ENCODE measurements at places on chromosomes 7 and 10.

GRCh38 chr7:117124591-117125220, 171.4 kb downstream of the ST7 start:
- DNase-seq: no peak

GRCh38 chr7:151271699-151272355, 23.3 kb upstream of the SMARCD3 start:
- DNase-seq: no peak

GRCh38 chr10:80622153-80622552, 84.5 kb downstream of the SH2D4B start:
- DNase-seq: no peak

GRCh38 chr10:69470463-69471384, 19.5 kb downstream of the TSPAN15 start:
- DNase-seq: no peak

DNA sequence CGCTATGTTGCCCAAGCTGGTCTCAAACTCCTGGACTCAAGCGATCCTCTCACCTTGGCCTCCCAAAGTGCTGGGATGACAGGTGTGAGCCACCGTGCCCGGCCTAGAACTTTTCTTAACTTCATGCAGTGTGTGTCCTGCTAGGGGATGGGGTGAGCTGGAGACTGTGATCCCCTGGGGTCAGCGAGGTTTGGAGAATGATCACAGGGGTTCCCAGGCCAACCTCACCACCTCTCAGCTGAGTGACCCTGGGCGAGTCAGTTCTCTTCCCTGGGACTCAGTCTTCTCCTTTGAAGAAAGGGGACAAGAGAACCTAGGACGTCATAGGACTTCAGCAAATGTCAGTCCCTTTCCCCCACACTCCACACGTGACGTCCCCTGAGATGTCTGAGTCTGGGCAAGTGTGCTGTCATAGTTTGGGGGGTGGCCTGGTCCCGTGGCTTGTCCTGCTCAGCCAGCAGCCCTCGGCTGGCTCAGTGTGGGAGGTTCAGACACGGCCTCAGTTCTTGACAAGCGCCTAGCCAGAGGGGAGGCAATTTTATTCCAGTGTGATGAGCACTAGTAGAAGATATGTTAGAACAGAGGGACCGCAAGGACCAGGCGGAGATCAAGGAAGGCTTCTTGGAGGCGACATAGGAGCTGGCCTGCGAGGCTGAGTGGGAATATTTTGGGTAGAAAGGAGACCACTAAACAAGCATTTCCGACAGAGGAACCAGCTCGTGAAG, 43.3 kb upstream of the ELN start:
- no peak for DNase-seq

DNA sequence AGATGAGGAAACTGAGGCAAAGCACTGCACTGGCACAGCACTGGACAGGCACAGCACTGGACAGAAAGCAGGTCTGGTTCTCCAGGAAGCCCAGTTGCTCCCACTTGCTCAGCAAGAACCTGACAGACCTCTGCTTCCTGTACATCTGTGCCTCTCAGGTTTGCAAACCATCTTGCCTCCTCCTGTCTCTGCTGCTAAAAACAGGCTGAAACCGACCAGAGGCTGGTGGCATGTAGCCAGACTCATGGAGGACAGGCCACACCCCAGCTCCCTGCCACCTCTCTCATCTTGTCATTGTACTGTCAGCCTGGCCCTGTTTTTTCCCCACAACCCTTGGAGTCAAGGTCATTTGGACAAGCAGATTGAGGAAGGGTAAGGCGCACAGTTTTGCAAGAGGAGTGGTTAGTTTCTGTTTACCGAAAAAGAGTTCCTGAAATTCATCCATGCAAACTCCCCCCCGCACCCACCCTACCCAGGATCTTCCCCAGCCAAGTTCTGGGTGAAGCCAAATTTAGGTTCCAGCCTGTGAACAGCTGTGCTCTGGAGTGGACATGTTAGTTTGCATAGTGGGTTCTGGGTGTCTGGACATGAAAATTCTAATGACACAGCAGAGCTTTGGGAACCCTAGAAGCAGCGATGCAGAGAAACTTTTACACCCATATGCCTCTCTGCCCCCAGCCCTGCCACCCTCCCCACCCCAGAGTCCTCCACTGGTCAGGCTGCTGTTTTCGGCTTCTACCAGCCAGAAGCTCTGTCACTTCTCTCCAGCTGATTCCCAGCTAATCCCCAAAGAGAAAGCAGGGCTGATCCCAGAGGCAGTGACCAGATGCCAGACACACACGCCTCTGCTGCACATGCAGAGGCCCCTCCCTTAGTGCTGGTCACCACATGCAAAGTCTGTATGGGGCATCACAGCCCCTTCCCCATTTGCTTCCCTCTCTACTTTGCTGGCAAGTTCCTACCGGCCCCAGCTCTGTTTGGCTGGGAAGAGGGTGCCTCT, 8.5 kb upstream of the C10orf105 start:
- DNase-seq: peak; percentile 20

DNA sequence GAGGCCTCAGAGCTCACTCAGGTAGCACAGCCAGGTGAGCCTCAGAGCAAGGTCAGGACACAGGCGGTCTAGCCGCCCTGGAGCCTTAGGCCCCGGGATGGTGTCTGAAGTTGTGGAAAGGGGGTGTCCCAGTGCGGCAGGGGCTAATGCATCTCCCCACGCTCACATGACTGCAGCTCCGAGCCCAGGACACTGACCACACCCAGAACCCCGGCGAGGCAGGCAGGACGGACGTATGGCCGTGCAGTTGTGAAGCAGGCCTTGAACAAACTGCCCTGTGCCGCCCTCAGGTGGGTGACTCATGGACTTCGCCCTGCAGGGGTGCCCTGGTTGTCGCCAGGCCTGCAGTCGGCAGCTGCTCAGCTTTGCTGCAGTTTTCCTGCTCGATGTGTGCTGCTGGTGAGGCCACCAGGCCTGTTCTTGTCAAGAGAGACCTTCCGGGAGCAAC, 5.0 kb upstream of the PRKAR1B start:
- DNase-seq: peak; percentile 76

DNA sequence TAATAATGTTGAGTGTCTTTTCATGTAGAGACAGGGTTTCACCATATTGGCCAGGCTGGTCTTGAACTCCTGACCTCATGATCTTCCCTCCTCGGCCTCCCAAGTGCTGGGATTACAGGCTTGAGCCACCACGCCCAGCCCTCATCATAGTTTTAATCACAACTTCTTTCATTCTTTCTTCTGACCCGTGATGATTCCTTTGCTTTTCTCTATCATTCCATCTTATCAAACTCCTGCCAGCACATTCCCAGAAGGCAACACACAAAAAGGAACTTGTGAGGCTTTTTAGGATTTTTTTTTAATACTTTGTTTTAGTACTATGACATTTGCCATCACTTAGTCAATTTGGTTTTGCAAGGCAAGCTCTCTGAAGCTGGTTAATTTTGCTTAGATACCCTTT, 77.5 kb upstream of the MEOX2 start:
- no peak for DNase-seq

DNA sequence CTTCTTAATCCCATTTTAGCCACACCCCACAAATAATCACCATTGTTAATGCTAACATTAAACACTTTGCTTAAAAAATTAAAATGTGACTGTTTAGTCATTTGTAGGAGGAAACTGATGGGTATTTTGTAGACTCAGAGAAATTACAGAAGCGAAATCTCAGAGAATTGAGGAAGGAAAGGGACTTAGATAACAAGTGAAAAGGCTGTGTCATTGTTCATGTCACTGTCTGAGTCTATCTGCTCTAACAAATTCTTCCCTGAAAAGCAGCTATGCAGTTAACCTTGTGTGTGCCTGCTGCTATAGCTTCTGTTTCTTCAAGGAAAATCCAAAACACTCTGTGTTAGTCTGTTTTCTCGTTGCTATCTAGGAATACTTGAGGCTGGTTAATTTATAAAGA, 40.9 kb upstream of the PLXDC2 start:
- no peak for DNase-seq

GRCh38 chr7:63071396-63071795, 927.3 kb upstream of the ZNF722 start:
- DNase-seq: no peak

- peak; percentile 79 for DNase-seq
Measured at GRCh38 chr7:68246189-68246633, 1249.6 kb downstream of the TYW1 start.

DNA sequence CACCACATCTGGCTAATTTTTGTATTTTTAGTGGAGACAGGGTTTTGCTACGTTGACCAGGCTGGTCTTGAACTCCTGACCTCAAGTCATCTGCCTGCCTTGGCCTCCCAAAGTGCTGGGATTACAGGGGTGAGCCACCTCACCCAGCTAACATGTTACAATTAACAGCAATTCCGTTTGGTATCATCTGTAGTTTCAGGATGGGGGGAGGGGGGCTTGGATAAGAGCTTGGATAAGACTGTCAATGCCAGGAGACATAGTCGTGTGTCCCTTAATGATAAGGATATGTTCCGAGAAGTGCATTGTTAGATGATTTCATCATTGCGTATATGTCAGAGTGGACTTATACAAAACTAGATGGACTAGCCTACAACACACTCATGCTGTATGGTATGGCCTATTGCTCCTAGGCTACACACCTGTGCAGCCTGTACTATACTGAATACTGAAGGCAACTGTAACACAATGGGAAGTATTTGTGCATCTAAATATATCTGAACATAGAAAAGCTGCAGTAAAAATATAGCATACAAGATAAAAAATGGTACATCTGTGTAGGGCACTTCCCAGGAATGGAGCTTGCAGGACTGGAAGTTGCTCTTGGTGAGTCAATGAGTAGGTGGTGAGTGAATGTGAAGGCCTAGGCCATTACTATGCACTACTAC, 103.9 kb upstream of the TNS3 start:
- DNase-seq: no peak

GRCh38 chr10:6473430-6473829, 106.6 kb downstream of the PRKCQ start:
- no peak for DNase-seq

DNA sequence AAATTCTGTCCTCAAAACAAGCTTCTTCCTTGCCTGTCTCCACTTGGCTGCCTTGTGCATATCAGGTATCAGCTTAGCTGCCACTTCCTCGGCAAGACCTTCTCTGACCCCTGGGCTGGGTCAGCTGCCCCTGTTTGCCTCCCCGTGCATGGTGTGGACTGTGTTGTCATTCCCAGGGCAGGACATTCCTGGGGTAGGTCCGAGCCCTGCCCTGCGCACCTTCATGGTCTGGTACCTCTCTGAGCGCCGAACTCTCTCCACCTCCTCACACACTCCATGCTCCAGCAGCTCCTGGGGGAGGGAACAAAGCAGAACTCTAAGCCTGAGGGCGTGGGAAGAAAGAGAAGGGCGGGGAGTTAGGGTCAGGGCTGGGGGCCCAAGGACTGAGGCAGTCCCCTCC, 3.8 kb downstream of the POLM start:
- DNase-seq: no peak

DNA sequence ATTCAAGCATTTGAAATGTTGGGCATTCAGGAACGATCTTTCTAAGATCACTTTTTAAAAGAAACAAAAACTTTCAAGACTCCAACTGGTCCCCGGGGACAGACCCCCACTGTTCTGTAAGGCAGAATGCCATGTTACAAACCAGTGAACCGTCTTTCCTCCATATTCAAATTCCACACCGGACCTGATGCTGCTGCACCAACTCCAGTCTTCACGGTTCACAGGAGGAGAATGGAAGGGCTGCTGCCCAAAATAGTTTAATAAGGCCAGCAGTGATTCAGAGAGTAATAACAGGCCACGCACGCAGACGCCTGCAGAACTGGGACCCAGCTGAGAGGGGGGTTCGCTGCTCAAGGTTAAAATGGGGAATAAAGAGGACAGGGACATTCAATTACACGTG, 47.2 kb downstream of the OSBPL3 start:
- DNase-seq: no peak

DNA sequence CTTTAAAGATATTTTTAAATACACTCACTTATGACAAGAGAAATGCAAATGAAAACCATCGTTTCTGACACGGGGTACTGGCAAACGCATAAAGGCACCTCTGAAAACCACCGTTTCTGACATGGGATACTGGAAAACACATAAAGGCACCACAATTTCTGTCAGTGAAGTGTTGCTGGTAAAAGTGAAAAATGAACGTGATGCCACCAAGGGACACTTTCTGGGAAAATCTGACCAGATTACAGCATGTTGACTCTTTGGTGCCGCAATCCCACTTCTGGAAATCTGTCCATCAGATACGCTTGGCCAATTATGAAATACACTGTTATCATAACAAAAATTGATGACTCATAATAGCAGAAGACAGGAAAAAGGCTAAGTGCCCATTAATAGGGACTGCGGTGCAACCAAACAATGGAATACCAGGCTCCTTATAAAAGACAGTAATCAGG, 131.7 kb downstream of the ZMYND11 start:
- DNase-seq: no peak

DNA sequence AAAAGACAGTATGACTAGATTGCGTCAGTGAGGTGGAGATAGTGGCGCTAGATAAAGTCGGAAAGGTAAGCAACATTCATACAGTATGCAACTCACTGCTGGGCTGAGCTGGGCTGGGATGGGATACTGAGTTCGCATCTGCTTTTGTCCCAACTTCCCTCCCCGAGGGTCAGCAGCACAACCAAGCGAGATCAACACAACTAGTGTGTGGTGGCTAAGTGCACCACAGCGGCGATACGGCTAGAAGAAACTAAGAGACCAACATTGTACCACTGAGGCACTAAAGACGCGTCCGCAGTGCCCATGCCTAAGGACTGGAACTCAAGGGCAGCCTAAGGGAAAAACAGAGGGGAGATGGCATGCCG, 467 bp downstream of the EXOSC1 start:
- no peak for DNase-seq

DNA sequence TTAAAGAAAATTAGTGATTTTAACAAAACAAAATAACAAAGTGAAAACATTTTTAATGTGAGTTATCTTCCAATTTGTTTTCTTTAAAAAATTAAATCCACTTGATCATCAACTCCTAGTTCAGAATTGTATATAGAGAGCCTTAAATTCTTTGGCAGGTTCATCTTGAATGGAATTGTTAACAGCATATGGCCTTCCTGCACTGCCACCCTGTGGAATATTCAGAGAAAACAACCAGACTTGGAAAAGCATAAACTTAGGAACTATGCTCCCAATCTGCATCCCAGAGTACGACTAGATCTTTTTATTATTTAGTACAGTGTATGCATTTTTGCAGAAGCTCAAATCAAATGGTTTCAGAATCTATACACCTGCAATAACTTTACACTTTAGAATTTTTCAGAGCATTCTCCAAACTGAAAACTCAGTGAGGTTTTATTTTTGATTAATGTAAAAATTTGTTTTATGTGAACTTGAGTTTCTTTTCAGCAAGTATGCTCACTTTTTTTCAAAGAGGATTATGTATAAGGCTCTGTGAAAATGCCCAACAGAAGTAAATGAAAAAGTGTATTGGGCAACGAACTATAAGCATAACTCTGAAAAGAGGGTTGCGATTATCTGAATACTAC, 44.9 kb upstream of the ANK3 start:
- DNase-seq: no peak

DNA sequence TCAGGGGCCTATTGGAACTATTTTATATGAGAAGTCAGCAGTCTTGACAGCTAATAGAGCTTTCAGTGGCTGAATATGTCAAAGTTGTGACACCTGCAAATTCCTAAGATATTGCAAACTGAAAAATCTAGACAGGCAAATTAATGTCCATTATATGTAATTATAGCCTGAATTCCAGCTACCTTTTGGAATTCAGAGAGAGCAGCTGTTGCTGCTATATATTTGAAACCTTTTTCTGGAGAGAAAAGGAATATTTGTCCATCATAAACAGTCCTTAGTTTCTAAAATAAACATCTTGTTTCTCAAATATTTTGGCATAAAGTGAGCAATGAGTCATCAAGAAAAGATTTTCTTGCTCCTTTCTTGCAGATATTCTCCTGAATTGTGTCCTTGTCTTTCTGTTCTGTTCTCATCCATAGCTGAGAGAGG, 408.9 kb upstream of the SEMA3D start:
- DNase-seq: no peak
